ENCODE measurements at places on chromosomes 2 and 18.

- no peak for DNase-seq
Observed at GRCh38 chr2:95342556-95343320, 45.6 kb downstream of the KCNIP3 start.

GRCh38 chr2:65390134-65390533 lies 42.3 kb downstream of the SPRED2 start:
- no peak for DNase-seq

- peak; percentile 92 for DNase-seq
Observed at GRCh38 chr2:63875131-63875527, 33.4 kb downstream of the UGP2 start.

DNA sequence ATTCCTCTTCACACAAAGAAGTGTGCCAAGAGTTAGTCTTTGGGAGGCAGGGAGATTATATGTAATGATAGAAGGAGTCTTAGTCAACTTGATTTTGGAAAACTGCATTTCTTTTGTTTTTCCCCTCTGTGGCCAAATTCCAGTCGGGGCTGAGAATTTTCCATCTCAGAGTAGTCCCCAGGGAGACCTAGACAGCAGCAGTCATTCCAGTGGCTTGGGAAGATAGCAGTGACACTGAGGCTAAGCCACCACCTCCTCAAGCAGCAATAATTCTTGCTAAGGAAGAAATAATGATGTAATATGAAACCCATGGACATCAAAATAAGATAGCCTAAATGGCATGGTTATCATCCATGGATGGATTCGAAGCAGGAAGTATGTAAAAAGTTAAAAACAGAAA lies 21.0 kb upstream of the CCDC141 start:
- DNase-seq: no peak

DNA sequence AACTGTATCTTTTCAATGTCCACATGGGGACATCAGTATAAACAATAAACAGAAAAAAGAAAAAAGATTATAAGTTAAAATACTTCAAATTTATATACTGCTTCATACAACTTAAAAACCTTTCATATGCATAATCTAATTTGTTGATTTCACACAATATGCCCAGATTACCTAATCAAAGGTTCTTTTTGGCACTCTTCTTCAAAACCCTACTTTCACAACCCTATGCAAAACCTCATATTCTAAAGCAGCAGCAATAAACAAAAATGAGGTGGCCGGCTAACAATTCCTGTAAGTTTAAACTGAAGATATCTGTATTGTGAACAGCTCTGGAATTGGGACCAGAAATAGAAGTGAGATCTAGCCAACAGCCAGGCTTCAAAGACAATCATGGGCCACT lies 28.6 kb downstream of the STK17B start:
- no peak for DNase-seq

DNA sequence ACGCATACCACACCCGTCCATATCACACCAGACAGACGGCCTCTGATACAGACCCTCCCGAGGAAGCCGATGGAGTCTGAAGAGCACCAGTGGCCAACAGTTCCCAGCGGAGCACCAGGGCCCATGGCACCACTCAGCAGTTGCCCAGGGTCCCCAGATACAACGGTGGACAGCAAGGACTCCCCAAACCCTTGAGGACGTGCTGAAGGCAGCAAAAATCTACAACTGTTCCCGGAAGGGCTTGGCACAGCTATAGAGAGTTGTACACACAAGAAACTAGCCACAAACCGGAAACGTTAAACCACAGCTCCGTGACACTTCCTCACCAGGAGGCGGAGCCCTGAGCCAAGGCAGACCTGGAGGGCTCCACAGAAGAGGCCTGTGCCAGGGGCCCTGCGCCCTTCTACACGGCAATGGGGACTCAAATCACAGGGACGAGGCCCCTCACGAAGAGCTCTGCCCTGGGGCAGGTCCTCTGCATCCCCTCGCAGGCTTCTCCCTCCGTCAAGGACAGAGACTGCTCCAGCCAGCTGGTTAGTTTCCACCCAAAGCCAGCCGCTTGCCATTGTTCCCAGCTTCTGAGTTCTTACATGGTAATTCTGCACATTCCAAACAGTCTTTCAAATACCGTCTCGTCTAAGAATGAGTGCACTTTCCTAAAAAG lies 133.4 kb downstream of the HDAC4 start:
- peak; percentile 83 for DNase-seq

DNA sequence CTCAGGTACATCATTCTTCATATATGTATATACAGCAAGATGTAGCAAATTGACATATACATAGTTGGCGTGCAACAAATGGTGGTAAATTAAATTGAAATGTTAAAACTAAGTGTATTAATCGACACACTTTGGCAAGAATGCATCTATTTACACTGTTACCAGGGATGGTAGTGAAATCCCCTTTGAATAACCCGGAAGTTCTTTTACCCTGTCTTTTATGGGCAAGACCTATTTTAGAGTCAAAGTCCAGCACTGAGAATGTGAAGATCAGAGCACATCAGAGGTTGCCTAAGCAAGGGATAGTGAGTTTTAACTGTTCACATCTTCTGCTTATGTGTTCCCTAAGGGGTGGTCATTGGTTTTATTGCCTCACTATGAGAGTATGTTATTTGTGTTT lies 7.6 kb upstream of the TMEFF2 start:
- no peak for DNase-seq

- no peak for DNase-seq
Observed at GRCh38 chr18:36323421-36323820, 25.9 kb downstream of the FHOD3 start.

- DNase-seq: no peak
Observed at GRCh38 chr2:103144837-103145236, 383.0 kb downstream of the TMEM182 start.

- DNase-seq: no peak
Observed at GRCh38 chr2:56177420-56178220, 6.2 kb upstream of the CCDC85A start.

- DNase-seq: no peak
Observed at GRCh38 chr2:206955253-206955652, 15.9 kb downstream of the CPO start.

- DNase-seq: peak; percentile 45
Observed at GRCh38 chr2:73243884-73244570, 9.9 kb downstream of the CCT7 start.

DNA sequence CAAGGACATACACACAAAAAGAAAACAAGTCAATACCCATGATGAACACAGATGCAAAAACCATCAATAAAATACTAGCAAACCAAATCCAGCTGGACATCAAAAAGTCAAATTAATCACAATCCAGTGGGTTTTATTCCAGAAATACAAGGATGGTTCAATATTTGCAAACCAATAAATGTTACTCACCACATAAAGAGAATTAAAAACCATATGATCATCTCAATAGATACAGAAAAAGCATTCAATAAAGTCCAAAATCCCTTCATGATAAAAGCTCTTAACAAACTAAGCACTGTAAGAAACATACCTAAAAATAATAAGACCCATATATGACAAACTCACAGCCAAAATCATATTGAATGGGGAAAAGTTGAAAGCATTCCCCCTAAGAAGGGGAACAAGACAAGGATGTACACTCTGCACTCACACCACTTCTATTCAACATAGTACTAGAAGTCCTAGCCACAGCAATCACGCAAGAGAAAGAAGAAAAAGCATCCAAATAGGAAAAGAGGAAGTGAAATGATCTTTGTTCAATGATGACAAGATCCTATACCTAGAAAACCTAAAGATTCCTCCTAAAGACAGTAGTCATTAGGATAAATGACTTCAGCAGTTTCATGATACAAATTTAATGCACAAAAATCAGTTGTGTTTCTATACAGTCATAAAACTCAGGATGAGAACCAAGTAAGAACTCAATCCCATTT lies 62.6 kb downstream of the TRAPPC8 start:
- DNase-seq: no peak

GRCh38 chr18:25592804-25593360 lies 240.9 kb upstream of the ZNF521 start:
- DNase-seq: no peak

Measured in SK-MEL-5 (cell line).